SW480 (cell line): ENCODE measurements at places on chromosomes 16 and 17.

- no peak for DNase-seq
Observed at GRCh38 chr17:81986606-81987005, 9.2 kb downstream of the ASPSCR1 start.

DNA sequence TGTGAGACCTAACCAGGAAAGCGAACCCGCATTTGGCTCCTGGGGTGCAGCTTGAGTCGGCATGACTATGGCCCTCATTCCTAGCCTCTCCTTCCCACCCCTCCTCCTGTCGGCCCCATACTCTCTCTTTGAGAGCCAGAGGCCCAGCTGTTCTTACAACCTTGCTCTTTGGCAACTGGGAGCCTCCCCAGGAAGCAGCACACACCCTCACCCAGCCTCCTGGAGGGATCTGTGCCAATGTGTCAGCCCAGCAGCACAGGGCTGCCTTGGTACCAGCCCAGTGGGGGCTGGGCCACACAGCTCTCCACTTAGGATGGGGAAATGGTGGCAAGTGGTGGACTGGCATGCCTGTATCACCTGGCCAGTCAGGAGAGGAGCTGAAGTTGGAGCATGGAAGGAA lies 70.3 kb upstream of the LGALS9 start:
- no peak for DNase-seq

DNA sequence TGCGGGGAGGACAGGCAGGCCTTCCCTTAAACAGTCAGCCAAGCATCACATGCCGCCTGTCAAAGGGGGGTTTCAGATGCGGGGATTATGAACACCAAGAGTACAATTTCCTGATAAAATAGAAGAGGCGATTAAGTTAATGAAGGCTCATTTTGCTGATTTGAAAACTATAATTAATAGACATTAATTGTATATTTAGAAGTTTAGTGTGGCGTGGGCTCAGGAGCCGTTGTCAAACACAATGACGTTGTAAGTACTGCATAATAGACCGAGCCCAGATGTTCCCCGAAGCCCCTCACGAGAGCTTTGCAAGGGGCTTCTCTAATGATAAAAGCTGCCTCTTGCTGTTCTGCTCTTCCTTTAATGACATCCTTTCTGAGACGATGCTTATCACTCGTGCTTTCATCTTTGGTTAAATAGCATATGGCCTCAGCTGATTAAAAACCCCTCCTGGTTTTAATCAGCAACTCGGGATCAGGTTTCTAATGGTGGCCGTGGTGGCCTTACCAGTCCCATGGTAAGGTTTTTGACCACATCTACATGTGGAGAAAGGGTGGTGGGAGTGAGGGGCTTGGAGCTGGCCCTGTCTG lies 28.2 kb downstream of the SNX20 start:
- DNase-seq: no peak

- DNase-seq: no peak
Observed at GRCh38 chr17:17141860-17142552, 64.1 kb downstream of the PLD6 start.

GRCh38 chr17:46832331-46832821 lies 13.9 kb upstream of the WNT3 start:
- no peak for DNase-seq

- DNase-seq: no peak
Observed at GRCh38 chr17:41796121-41796895, 9.8 kb upstream of the JUP start.

GRCh38 chr17:17877529-17878358 lies 41.0 kb upstream of the SREBF1 start:
- no peak for DNase-seq

GRCh38 chr17:70139449-70139993 lies 29.8 kb upstream of the KCNJ2 start:
- DNase-seq: no peak

GRCh38 chr17:74522381-74523105 lies 8.7 kb downstream of the CD300LB start:
- DNase-seq: no peak

GRCh38 chr17:63041722-63042121 lies 75.7 kb downstream of the TANC2 start:
- DNase-seq: no peak

- no peak for DNase-seq
Observed at GRCh38 chr16:86634292-86634691, 55.9 kb downstream of the FOXL1 start.

DNA sequence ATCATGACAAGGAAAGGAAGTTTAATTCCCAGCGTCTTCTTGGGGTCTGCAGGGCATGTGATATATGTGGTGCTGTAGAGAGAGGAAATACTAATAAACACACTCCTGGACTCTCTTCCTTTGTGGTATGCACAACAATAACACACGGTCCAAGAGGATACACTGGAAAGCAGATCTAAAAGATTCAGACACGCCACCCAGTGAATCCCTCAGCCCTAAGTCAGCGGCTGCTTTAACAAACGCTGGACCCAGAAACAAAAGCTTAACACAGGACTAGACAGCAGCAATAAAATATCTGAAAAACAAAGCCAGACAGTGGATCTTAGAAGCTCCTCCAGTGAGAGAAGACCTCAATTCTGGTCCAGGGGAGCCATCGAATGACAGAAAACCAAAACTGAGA lies 13.1 kb downstream of the CFAP20 start:
- DNase-seq: no peak

DNA sequence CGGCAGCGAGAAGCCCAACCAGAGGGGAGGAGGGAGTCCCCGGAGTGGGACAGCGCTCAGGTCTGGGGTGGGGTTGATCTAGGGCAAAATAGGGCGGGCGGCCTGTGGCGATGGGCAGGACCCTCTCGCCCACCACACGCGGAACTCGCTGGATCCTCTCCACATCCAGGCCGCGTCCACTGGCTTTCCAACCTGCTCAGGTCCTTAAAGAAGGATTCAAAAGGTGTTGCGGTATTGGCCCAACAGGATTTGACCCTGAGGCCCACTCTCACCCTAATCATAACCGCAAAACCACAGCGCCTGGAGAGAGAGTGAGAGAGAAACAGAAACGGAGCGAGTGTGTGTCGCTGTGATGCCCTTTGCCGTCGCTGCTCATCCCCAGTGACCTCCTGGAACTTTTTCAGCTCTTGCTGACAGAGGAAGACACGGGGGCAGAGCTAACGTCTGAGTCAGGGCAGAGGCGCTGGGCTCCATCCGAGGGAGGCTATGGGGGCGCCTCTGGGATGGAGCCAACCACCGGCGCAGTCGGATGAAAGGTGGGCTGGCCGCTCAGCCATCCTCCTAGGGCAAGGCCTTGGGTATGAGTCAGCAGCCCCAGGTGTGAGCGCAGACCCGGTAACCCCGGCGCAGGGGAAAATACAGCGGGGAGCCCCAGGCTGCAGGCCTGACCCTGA lies 16.7 kb upstream of the OR1F1 start:
- no peak for DNase-seq

GRCh38 chr16:62035115-62036092 lies 834 bp downstream of the CDH8 start:
- no peak for DNase-seq

- DNase-seq: no peak
Observed at GRCh38 chr16:77467821-77468335, 33.0 kb upstream of the ADAMTS18 start.

- no peak for DNase-seq
Observed at GRCh38 chr16:57565461-57565860, 23.0 kb downstream of the ADGRG5 start.

GRCh38 chr17:77720946-77721845 lies 237.3 kb upstream of the TNRC6C start:
- DNase-seq: no peak

GRCh38 chr16:73056921-73057290 lies 9.0 kb upstream of the ZFHX3 start:
- no peak for DNase-seq

- DNase-seq: no peak
Observed at GRCh38 chr16:88975511-88976061, 1.4 kb downstream of the CBFA2T3 start.

DNA sequence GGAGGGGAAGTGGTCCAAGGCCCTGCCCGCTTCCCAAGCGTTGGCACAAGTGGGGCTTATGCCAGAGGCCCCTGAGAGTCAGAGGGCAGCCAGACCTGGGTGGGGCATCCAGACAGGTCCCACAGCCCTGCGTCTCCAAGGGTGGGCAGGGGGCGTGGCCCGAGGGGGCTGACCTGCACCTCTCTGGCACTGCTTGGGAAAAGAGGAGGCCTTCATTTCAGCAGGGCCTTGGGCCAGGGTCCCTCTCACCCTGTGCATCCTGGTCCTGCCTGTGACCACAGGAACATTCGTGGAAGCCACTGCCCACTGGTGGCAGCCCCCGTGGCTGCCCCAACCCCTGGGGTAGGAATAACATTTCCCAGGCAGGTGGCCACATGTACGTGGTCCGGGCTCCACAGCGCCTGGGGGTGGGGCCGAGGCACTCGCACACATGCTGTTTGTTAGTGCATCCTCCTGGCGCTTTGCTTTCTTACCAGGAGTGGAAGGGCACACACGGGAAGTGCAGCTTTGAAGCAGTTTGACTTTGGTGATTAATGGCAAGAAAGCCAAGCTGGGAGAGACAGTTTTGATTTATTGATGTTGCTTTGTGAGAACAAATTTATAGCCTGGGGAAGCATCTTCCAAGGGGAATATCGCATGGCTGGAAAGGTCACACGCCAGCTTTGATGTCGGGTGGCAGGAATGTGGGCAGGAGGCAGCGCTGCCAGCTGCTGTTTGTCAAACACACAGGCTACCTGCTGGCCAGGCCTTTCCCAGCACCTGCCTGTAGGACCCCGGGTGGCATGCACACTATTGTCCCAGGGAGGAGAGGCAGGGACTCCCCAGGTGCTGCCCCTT lies 4.3 kb downstream of the CENPX start:
- DNase-seq: peak; percentile 90

DNA sequence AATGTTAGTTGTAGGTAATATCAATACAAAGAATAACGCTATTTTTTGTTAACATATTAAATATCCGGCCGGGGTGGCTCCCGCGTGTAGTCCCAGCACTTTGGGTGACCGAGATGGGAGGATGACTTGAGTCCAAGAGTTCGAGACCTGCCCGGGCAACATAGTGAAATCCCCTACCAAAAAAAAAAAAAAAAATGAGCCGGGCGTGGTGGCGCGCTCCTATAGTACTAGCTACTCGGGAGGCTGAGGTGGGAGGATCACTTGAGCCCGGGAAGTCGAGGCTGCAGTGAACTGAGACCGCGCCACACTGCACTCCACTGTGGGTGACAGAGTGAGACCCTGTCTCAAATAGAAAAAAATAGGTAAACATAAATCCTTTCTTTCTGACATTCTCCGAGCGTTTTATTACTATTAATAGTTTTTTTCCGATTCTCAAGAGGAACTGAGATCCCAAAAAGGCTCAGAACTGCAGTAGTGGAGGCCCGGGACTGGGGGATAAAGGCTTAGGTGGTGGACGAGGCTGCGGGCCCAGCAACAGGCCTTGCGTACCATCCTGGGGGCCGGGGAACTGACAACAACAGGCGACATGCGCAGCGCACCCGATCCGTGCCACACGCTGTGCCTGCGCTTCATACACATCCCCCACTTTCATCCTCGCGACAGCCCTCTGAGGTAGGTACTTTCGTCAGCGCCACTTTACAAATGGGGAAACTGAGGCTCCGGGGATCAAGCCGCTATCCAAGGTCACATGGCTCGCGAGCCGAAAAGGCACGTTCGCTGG lies 919 bp downstream of the N4BP1 start:
- DNase-seq: peak; percentile 22

DNA sequence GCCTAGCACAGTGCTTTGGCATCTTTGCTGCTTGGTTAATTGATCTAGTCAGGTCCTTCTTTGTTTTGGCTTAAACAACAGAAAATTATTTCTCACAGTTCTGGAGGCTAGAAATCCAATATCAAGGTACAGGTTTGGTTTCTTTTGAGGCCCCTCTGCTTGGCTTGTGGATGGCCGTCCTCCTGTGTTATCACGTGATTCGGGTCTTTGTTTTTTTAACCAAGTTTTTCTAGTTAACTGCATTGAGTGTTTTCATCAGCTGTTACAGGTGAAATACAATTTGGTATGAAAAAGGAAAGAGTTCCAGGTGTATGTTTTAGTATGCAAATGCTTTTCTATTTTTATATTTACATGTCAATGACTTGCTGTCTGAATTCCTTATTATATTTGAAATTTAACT lies 2.8 kb downstream of the NLK start:
- DNase-seq: no peak

GRCh38 chr17:12759090-12759489 lies 30.2 kb upstream of the ARHGAP44 start:
- no peak for DNase-seq

DNA sequence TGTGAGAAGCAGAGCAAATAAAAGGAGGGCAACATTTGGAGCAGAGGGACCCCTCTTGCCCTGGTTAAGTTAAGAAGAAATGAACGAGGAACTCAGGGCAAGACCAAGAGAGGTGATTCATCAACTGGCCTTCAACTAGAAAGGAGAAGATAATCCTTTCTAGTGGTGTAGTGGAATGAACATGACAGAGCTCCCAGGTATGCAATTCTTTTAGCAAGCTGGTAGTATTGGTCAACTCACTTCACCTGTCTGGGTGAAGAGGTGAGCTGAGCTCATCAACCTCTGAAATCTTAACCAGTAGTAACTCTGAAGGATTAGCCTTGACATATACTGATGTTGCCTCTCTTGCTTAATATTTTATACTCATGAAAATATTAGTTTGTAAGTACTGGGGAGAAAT lies 1024.7 kb upstream of the GOT2 start:
- DNase-seq: no peak

DNA sequence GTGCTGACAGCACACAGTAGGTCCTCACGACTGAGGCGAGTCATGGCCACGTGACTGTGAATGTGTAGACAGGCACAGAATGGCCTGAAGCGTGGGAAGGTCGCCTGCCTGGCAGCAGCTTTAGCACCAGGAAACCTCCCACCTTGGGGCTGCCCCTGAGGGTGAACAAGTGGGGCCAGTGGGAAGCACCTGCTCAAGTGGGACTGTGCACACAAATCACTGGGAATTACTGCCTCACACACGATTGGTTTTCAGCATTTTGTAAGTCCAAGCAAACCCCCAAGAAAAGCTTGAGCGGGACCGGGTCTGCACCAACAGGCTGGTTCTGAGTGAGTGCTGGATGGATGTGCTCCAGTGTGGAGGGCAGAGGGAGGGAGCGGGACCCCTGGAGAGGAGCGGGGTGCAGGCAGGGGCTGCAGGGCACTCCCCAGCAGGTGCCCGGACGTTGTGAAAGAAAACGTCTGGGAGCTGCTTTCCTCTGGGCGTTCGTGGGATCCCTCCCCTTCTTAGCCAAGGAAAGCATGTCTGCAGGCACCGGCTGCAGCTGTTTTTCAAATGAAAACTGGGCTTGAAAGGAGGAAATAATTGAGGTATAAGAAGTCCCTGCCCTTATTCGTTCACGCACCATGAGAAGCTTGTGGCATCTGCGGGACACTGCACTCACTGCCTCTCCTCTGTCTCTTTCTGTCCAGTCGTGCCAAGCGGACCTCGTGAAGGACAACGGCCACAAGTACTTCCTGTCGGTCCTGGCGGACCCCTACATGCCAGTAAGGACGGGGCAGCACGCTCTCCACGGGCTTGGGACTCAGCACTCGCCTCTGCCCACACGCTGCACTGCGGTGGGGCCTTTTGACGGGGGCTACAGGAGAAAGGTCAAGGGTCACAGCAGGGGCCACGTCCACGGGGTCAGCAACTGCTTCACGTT lies 111.7 kb upstream of the CHMP6 start:
- DNase-seq: no peak

- no peak for DNase-seq
Observed at GRCh38 chr17:14306596-14306995, 5.7 kb downstream of the HS3ST3B1 start.
